ENCODE measurements at places on chromosomes 6 and 20.

- no peak for DNase-seq
Observed at GRCh38 chr20:51413857-51414256, 128.7 kb downstream of the NFATC2 start.

DNA sequence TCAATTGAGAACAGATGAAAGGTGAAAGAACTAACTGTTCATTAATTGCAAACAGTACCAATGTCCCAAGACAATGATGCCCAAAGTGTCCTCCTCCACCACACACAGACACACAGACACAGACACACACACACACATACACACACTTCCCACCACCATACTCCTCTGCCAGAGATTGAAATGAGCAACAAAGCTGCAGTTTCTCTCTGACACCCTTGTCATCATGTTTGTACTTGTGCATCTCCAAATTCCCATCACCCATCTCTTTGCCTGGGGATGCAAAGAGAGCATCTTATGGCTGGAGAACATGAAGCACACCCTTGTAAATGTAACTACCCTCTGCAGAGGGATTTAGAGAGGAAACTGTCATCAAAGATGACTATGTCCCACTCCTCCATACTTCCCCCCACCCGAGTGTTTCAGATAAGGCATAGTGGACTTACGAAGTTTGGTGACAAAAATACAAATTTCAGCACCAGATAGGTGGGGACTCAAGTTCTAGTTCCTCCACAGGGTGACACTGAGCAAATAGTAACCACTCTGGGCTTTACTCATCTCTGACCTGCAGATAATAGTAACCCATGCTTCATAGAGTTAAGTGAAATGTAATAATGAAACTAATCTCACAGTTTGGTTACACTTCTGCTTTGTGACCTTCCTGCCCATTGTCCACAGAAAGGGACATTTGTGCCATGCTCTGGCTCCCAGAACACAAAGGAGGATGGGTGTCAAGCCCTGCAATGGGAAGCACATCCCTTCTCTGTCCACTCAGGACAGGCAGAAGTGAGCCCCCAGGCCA is 8.7 kb downstream of the MAFB start:
- no peak for DNase-seq

- no peak for DNase-seq
Observed at GRCh38 chr20:40055711-40056110, 633.3 kb downstream of the MAFB start.

- no peak for DNase-seq
Observed at GRCh38 chr6:48782225-48782624, 671.2 kb upstream of the PTCHD4 start.

GRCh38 chr6:154950979-154951344 is 44.2 kb upstream of the TIAM2 start:
- DNase-seq = no peak

GRCh38 chr6:127869772-127870404 is 31.0 kb downstream of the THEMIS start:
- no peak for DNase-seq

DNA sequence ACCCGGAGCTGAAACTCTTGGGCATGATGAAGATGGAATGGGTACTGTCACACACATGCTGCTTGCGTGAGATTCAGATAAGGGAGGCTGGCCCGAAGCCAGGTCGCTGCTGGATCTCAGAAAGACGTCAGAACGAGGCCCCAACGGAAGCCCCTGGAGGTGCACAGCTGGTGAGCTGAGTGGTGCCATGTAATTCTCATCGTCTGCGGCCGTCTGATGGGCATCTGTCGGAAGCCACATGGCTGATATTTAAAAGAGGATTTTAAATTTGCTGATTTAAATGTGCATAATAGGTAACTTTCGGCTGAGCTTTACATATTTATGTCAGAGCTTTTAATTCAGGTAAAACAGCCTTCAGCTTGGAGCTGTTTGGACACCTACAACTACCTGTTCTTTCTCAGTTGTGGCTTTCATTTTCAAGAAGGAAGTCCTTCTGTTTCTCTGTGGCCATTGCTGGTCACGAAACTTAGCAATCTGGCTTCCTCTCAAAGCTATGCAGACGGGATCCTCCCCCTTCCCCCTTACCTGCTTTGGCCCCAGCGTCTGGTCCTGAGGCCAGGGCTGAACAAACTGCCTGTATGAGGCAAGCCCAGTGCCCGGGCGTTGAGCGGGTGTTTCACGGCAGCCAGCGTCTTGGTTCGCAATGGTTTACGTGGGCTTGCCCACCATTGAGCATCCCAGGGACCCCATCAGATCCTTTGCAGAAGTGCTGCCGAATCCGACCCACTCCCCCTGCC is 9.2 kb downstream of the SLCO4A1 start:
- DNase-seq = no peak
